Umbilical cord (tissue), 2 donors: ENCODE measurements at places on chromosomes 5 and 9. TPM values are rescaled to one million over a fixed set of nuclear protein-coding genes. Genes with fewer than 3 reads are reported as not detected.

The PCDHGA10 gene
- total RNA-seq, result 10.8 TPM

The OR13J1 gene
- not detected for total RNA-seq

The TTC23L gene
- 0.72 TPM for total RNA-seq

The TICAM2 gene
- 3.1 TPM for total RNA-seq

The XRCC4 gene
- total RNA-seq, result 8.7 TPM

DNA sequence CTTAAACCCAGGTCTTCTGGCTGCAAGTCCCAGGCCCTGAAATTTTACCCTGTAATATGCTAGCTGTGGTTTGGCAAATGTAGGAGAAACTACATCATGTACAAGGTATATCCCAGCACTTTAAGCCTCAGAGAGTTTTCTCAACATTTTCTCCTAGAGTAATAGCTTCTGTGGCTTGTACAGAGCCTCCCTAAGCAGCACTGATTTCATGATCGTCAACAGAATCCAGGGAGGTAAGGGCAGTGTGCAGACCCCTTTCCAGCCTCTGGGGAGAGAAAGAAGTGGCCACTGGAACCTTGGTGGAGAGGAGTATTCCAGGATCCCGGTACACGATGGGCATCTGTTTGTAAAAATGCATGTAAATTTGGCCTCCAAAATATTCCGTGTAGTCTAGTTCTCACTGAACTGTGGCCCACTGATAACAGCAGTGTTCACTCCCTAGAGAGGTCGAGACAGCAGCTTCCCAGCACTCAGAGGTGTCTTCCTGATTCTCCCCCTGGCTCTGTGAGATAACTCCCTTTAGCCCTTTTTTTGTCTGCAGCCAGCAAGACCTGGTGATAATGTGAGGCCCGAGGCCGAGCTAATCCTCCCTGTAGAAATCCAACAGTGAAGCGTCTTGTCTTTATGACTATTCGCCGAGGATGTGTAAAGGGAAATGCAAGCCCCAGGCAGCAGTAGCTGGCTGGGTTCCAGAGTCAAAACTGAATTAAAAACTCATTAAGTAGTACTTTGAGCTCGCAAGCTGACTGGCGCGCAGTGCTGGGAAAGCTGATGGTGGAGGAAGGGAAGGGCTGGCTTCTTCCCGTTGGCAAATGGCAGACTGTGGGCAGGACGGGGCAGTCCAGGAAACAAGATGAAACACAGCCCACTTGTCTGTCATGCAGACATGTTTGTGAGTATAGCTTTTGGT lies 59.0 kb downstream of the MAP1B start:
- peak; percentile 91 for DNase-seq

GRCh38 chr9:6997330-6997729 lies 239.6 kb downstream of the KDM4C start:
- DNase-seq, result no peak

DNA sequence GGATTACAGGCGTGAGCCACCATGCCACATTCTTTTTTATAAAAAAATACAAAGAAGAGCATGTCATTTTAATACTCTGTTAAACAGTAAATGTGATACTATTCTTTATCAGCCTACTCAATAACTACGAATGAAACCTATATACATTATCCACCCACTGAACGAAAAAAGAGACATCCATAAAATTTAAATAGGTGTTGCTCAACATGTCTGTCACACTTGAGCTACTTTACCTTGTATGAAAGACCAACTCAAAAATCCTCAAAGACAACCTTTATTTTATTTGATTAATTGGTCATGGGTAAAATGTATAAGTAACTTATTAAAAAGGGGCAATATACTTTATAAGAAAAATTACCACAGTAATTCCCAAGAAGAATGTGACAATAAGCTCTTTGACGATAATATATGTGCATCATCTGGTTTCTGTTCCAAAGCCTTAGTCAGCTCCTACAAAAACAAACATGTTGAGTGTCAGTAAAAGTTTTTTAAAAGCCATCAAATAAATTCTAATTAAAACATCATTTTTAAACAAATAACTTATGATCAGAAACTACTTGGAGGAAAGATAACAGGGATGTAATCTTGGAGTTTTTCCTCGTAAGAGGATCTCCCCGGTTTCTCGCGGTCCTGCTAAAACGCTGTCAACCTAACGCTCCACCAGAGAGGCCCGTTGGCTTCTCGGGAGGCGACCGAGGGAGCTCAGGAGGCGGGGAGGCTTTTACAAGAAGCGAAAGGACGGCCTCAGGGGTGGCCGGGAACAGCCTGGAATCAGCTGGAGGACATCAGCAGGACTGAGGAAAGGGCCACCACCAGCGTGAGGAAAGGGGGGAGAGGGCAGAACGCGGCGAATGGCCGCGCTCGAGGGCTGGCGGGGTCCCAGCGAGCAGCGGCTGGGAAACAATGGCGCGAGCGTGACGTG lies 13.5 kb upstream of the ANKRD18B start:
- DNase-seq, result peak; percentile 72

DNA sequence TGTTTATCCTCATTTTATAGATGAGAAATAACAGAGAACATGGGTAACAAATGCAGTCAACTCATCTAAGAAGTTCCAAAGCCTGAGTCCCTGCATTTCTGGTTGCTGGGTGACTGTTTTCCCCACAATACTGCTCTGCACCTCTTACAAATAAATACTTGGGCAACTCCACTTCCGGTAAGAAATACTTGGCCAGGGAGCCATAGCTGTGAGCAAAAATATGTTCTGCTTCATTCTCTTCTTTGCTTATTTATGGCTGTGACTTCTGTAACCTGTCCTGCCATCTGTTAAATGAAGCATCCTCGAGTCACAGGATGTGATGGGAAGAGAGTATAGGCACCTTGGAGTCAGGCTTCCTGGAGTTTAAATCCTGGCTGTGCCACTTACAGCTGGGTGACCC lies 49.9 kb downstream of the GDNF start:
- no peak for DNase-seq

DNA sequence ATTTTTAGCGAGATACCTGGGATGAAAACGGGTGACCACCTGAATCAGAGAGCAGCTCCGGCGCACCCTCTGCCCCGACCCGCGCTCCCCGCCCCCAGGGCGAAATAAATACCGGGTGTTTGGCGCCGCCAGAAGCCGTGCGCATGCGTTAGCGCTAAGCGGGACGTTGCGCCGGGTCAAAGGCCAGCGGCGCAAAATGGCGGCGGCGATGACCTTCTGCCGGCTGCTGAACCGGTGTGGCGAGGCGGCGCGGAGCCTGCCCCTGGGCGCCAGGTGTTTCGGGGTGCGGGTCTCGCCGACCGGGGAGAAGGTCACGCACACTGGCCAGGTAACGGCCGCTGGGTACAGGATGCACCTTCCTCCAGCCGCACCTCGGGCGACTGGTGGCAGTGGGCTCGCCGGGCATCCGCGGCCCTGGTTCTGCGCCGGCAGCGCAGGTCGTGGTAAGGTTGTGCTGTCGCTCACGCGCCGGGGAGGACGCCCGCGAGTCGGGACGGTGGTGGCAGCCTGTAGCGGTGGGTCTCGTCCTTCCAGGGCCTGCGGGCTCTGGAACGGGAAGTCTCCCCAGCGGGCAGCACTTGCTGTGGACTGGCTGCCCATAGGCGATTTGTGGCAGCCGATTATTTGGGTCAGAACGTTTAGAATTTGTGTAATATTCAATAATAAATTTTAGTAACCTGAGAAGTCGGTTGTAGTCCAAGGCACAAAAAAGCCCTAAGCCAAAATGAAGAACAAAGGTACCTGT lies at the start of gene NDUFS6:
NDUFS6 (plus strand) TSS at position 186 of the 745 bp plus-strand sequence; CDS start at position 197, 11 bp downstream.
- DNase-seq, result peak; percentile 74

- no peak for DNase-seq
Measured at GRCh38 chr5:56671571-56671970, 143.8 kb upstream of the MAP3K1 start.

DNA sequence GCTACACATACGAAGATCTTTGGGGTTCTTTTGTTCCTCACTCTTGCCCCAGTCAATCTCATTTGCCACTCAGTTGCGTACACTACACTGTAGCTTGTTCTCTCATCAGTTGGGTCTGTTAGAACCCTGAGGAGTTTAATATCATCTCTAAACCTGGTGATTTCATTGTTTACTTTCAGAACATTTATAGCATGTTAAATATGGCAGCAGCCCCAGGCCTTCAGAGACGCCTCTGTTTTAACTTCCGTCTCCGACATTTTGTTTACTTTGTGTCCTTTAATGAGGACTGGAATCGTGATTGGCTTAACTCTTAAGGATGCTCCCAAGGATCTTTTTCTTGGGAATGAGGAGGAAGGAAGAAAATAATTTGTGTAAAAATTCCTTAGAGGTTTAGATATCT lies 510.1 kb downstream of the NR2F1-AS1 start:
- DNase-seq, result no peak

DNA sequence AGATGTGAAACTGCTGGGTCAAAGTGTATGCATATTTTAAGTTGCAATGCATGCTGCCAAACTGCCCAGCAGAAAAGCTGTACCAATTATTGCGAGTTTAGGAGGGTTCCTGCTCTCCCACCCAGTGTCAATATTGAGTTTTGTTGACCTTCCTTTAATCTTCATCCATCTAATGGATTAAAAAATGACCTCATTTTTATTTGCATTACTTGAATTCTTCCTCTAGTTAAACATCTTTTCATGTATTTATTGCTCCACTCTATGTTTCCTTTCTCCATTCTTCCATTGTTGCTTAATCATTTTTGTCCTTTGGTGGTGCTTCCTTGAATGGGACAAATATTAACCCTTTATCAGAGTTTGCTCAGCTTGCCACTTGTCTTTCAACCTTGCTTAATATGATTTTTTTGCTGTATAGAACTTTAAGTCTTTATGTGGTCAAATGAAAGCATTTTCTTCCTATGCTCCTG lies 32.4 kb downstream of the TLE1 start:
- no peak for DNase-seq

DNA sequence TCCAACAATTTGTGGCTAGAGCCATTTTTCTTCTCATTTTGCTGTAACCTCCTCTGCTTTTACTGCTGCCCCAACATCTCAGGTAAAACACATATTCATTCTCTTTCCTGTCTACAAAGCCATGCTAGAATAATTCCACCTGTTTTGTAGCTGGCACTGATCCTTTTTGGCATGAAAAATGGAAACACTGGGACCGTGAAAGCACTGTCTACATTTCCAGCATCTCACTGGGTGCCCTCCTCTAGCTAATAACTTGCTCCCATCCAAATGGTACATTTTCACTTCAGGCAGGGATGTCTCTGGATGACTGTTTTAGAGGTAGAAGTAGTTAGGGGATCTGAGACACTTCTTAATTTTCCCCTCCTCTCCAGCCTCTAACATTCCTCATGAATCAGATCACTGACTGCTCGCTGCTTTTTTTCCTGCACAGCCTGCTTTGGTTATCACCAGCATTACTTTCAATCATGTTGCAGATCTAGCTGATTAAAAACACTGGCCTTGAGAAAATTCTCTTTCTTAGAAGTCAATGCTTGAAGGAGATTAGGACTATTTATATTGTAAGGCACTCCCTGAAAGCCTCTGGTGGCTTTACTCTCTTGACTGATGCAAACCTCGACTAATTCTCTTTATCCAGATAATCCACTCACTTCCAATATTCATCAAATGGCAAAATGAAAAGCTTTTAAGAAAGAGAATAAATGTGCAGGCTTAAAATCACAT lies 1312.6 kb upstream of the DMAC1 start:
- peak; percentile 83 for DNase-seq

DNA sequence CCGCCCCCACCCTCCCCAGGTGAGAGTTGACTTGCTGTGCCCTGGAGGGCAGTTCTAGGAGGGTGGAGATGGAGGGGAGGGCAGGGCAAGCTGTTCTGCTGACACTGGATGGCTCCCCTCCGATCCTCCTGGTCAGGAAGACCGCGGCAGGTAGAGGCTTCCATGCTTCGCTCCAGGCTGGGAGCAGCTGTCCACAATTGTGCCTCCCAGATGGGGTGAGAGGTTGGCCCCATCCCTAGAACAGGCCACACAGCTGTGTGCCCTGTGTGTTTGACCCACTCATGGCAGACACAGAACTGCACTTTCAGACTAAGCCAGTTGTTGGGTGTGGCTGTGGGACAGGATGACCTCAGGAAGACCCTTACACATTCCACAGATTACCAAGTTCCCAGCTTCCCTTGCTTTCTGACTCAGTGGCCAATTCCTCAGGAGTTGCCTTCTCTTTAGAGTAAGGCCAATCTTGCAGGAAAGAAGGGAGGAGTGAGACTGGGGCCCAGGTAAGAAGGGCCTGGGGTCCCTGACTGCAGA lies 72.1 kb upstream of the HSPA9 start:
- DNase-seq, result no peak

- no peak for DNase-seq
Measured at GRCh38 chr5:100872408-100873190, 30.5 kb downstream of the ST8SIA4 start.

- no peak for DNase-seq
Measured at GRCh38 chr5:52013523-52013922, 630.3 kb downstream of the ISL1 start.

DNA sequence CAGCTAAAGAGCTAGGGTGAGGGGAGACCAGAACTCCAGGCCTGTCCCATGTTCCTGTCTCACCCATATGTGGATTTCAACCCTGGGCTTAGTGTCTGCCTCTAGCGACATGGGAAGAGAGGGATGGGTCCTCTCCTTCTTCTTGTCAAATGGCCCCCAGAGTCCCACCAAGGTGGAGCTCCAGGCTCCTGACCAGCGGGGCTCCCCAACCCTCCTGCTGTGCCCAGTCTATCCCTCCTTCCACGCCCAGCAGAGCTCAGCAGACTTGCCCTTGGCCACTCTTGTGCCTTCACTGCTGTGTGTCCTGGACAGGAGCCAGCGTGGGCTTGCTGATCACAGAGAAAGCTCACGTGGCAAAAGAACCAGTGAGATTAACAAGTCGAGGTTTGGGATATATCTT lies 123.0 kb upstream of the GABRP start:
- DNase-seq, result no peak
